ENCODE measurements at places on chromosomes 12 and 14.

DNA sequence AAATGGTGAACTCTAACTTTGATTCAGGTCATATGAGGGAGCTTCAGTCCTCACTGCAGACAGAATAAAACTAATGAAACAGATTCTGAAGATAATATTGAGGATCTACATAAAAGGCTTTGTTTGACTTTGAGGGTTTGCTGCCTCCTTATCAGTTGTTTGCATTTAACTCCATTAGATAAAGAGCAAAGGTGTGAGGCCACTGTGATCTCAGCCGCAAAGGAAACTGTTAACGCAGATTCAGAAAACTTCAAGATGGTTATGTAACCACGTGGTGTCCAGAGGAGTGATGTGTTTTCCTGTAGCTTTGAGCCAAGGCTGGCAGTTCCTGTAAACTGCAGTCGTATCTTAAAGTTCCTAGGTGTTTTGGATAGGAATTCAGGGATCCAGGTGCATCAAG is 67.8 kb downstream of the METTL25 start:
- DNase-seq, result no peak

- DNase-seq, result no peak
Observed at GRCh38 chr14:44966601-44967336, 4.8 kb downstream of the TOGARAM1 start.

- peak; percentile 52 for DNase-seq
Observed at GRCh38 chr12:104546575-104546974, 89.8 kb downstream of the CHST11 start.

- DNase-seq, result no peak
Observed at GRCh38 chr14:36935976-36936678, 236.3 kb downstream of the SLC25A21 start.

- DNase-seq, result no peak
Observed at GRCh38 chr12:24724814-24725213, 224.1 kb downstream of the BCAT1 start.

DNA sequence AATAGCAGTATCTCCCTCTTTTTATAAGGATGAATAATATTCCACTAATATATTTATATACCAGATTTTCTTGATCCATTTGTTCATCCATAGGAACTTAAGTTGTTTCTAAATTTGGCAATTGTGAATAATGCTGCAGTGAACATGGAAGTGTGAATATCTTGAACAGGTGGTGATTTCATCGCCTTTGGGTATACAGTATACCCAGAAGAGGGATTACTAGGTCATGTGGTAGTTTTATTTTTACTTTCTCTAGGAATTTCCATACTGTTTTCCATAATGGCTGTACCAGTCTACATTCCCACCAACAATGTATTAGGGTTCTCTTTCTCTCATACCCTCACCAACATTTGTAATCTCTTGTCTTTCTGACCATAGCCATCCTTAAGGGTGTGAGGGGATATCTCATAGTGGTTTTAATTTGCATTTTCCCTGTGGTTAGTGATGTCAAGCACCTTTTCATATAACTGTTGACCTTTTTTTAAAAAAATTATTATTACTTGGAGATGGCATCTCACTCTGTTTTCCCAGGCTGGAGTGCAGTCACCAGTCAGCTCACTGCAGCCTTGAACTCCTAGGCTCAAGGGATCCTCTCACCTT is 20.5 kb downstream of the PPHLN1 start:
- no peak for DNase-seq

DNA sequence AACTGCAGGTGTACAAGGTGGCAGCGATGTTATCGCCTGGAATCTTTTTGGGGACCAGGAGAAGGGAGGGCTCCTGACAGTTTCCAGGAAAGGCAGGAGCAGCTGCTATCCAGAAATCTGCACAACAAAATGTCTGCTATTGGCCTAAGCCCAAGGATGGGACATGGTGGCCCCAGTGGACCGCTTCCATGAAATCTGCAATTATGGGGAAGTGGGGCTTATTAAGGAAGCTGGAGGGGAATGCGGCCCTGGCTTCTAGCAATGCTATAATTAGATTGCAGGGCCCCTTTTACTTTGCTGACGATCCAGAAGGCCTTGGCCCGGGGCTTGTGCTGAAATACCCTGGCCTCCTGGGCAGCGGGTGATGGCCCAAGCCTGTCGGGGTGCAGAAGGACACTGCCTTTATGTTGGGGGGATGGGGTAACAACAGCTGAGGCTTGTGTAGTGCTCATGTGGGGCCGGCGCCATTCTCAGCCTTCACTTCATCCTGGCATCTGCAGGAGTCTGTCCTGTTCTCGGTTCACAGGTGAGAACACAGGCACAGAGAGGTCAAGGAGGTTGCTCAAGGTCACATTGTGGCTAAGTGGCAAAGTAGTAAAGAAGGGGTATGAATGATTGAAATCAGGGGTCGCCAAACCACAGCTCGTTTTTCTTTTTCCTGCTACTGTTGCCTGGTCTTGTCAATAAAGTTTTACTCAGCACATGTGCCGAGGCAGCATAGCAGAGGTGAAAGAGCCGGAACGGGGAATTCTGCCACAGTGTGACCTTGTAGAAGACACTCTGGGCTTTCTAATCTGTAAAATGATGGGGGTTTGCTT is 153.5 kb downstream of the RBM19 start:
- no peak for DNase-seq

Data from lung microvascular endothelial cell (primary cell).